ENCODE measurements at places on chromosomes 16 and 17.
A peak's percentile ranks its signal among the peaks of the same experiment; 100 is the strongest.

- no peak for DNase-seq
Measured at GRCh38 chr17:1228781-1229348, 41.4 kb upstream of the BHLHA9 start.

GRCh38 chr17:82940226-82941020 is 100.6 kb upstream of the ZNF750 start:
- no peak for DNase-seq

DNA sequence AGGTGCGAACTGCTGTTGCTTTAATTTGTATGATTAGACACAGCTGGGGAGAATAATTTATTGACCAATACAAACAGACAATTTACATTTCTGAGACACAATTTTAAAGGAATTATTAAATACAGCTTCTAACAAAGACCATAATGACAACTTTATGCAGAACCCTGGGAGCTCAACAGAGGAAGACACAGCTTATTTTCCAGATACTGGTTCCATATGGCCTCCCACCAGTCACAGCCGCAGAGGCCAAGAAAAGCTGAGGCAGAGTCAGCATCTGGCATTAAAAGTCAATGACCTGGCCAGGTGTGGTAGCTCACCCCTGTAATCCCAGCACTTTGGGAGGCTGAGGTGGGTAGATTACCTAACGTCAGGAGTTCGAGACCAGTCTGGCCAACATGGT is 66.1 kb upstream of the BCAR1 start:
- DNase-seq = no peak

DNA sequence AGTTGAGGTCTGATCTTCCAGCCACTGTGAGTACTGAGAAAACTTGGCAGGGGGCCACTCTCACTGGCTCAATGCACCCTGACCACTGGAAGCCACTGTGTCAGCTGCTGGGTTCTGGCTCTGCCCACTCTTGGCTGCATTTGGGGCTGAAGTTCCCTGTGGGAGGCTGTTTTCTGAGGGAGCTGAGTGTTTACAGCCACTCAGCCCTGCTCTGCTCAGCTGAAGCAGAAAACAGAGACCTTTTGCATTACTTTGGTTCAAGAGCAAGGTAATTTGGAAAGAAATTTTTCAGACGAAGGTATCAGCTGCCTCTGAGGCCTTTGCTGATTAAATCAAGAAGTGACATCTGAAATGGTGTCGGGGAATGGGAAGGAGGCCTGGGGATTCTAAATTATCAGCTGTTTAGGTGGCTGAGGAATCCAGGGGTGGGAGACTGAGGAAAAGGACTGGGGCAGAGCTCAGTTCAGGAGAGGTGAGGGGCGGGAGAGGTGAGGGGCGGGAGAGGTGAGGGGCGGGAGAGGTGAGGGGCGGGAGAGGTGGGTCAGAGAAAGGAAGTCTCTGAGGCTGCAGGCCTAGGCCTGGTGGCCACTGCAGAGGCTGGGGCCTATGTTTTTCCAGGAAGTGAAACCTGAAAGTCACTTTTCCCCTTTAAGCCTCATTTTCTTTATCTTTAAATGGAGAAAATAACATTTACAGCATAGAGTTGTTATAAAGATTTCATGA is at the start of gene ACSM5:
Gene ACSM5, plus strand, starts transcription at position 137 of the 723 bp plus-strand sequence. CDS start 1,951 bp downstream, outside the sequence.
- no peak for DNase-seq

DNA sequence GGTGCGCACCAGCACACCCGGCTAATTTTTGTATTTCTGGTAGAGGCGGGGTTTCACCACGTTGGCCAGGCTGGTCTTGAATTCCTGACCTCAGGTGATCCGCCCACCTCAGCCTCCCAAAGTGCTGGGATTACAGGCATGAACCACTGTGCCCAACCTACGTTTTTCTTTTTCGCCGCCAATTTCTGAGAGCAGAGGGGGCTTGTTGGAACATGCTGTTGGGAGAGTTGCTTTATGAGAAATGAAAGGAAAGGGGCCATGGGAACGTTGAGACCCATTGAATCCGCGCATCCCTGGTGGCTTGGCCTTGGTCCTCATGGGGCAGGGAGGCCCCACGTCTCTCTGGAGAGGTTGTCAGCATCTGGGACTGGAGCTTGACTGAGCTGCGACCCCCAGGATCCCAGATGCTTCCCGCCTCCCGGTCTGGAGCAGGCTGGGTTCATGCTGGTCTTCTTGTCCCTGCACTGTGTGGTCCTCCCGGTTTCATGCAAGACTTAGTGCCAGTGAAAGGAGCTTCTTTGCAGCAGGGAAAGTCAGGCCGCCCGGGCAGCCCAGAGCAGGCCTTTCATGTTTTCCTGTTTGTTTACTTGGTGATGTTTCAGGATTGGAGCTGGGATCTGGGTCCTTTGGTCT is 22.8 kb downstream of the CRISPLD2 start:
- DNase-seq = no peak

DNA sequence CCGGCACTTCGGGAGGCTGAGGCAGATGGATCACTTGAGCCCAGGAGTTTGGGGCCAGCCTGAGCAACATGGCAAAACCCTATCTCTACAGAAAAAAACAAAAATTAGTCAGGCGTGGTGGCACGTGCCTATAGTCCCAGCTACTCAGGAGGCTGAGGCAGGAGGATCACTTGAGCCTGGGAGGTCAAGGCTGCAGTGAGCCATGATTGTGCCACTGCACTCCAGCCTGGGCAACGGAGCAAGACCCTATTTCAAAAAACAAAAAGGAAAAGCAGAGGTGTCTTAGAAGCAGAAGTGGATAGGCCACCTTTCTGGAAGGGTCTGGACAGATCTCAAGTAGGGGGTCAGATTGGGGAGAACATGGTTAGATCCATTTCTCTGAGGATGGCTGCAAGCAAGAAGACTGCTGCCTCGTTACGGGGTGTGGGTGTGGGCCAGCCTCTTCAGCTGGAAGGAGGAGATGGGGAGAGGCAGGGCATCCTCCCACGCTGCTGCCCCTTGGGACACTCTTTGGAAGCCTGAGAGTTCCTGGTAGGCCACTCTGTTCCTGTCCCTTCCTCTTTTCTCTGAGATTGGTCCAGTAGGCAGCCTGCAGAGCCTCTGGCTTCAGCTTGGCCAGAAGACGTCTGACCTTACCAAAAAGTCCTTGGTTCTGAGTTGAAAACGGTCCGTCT is 208.0 kb downstream of the MSI2 start:
- no peak for DNase-seq

- DNase-seq = no peak
Measured at GRCh38 chr16:54239456-54239855, 47.1 kb downstream of the IRX3 start.

DNA sequence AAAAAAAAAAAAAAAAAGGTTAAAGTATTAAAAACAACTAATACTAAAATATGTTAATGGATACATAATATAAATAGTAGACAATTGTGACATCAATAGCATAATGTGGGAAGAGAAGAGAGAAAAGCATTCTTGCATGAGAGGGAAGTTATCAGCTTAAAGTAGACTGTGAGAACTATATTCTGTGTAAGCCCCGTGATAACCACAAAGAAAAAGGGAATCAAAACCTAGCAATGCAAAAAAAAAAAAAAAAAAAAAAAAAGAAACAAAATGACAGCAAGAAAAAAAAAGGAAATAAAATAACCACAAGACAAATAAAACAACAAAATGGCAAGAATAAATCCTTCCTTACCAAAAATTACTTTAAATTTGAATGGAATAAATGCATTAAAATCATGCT is 39.8 kb upstream of the MYLK3 start:
- DNase-seq = peak; percentile 68

GRCh38 chr16:85587762-85588556 is 25.2 kb upstream of the GSE1 start:
- no peak for DNase-seq

- no peak for DNase-seq
Measured at GRCh38 chr16:27618606-27619327, 68.8 kb downstream of the KATNIP start.

GRCh38 chr17:62188713-62189112 is 123.6 kb upstream of the MED13 start:
- no peak for DNase-seq

- no peak for DNase-seq
Measured at GRCh38 chr16:85269165-85269564, 156.9 kb upstream of the CIBAR2 start.

DNA sequence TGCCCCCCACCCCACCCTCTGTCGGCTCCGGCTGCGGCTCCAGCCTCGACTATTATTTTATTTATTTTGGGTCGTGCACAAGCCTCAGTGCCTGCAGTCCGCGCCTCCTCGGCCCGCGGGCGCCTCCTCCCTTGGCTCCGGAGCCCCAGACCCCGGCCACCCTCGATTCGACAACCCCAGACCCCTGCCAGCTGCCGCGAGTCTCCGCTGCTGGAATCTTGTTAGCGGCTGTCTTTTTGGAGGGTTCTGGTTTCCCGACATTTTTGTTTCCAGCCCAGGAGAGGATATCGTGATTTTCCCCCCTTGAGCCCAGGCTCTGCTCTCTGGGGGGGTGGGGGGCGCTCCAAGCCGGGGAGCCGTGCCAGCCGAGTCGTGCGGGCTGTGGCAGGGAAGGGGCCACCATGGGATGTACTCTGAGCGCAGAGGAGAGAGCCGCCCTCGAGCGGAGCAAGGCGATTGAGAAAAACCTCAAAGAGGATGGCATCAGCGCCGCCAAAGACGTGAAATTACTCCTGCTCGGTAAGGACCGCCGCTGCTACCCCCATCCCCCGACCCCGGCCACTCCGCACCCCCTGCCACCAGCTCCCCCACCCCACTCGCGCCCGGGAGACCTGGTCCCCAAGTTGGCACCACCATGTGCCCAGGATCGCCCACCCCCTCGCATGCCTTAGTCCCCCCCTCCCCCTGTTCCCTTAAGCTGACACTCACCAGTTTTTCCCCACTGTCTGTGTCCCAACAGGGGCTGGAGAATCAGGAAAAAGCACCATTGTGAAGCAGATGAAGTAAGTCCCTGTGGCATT is 746 bp downstream of the GNAO1 start:
- DNase-seq = no peak

- DNase-seq = no peak
Measured at GRCh38 chr16:30357715-30358576, 2.8 kb upstream of the CD2BP2 start.

DNA sequence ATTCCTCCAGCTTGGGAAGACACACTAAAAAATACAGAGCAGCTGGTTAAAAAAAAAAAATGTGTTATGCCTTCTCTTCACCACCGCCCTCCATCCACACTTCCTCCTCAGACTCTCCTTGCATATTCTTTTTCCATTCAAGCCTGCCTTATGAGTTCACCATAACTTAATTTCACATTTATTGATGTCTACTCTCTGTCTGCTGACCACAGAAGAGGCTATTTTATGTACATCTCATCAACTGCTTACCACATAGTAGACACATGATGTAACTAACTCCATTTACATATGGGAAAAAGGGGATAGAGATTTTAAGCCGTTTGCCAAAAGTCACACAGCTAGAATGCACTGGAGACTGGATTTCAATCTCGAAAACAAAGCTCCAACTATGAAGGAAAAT is 409.8 kb downstream of the CDH11 start:
- DNase-seq = no peak

GRCh38 chr17:46910179-46910927 is 12.6 kb upstream of the GOSR2 start:
- DNase-seq = no peak

GRCh38 chr17:33137426-33137825 is 145.8 kb downstream of the SPACA3 start:
- no peak for DNase-seq

- DNase-seq = no peak
Measured at GRCh38 chr17:37713028-37713431, 31.8 kb downstream of the HNF1B start.

- peak; percentile 19 for DNase-seq
Measured at GRCh38 chr16:82241469-82242052, 71.5 kb upstream of the MPHOSPH6 start.

DNA sequence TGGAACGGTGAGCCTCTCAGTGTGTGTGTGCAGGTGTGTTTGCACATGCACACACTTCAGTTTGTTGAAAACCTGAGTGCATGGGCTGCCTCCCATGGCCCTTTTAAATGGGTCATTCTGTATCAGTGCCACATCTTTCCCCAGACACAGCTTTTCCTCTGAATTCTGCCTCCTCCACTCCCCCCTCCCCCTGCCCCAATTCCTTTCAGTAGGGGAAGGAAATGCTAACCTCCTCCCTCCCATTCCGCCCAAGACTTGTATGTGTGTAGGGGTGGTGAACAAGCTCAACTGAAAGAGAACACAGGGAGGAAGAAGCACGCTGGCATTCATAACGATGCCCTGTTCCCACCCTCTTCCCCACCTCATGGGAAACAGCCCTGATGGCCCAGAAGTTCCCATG is 34.3 kb downstream of the C17orf75 start:
- DNase-seq = no peak

GRCh38 chr17:56880133-56880532 is 33.7 kb downstream of the TRIM25 start:
- no peak for DNase-seq

GRCh38 chr16:77745972-77746371 is 23.7 kb downstream of the NUDT7 start:
- DNase-seq = no peak

- DNase-seq = no peak
Measured at GRCh38 chr16:8330761-8331160, 259.6 kb downstream of the TMEM114 start.

DNA sequence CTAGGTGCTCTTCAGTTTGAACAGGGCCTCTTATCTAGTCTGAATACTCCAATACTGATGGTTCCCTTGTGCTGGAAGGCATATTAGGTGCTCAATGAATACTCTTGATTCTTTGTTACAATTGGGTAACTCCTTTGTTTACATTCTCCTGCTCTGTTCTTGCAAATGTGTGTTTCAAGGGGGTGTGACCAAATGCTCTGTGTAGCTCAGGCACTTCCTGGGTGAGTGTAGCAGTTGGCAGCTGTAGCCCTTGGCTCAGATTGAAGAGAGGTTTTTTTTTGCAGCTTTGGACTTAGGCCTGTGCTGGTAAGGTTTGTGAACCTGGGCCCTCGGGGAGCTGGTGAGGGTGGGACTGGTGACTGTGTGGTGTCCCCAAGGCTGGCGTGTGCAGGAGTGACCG is 20.2 kb downstream of the TBCD start:
- no peak for DNase-seq

DNA sequence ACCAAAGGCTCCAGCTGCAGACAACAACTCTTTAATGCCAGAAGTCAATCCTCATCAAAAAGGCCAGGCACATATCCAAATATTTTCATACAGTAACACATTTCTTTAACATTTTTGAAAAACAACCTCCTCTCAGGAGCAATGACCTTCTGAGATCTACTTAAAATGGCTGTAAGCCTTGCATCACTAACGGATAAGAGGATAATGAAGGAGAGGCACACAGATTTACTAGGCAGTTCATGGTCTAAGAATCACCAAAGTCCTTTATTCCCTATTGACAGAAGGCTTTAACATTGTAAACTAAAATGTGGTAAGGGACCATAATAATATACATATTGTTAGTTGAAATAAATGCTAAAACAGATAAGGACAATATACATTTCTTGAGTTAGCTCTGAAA is 114.7 kb downstream of the USP32 start:
- DNase-seq = no peak
